ENCODE measurements at places on chromosomes 13 and 19.

GRCh38 chr19:810077-810855, 11.5 kb downstream of the PLPPR3 start:
- no peak for DNase-seq

- peak; percentile 97 for DNase-seq
Measured at GRCh38 chr13:80040196-80040980, 300.5 kb downstream of the SPRY2 start.

DNA sequence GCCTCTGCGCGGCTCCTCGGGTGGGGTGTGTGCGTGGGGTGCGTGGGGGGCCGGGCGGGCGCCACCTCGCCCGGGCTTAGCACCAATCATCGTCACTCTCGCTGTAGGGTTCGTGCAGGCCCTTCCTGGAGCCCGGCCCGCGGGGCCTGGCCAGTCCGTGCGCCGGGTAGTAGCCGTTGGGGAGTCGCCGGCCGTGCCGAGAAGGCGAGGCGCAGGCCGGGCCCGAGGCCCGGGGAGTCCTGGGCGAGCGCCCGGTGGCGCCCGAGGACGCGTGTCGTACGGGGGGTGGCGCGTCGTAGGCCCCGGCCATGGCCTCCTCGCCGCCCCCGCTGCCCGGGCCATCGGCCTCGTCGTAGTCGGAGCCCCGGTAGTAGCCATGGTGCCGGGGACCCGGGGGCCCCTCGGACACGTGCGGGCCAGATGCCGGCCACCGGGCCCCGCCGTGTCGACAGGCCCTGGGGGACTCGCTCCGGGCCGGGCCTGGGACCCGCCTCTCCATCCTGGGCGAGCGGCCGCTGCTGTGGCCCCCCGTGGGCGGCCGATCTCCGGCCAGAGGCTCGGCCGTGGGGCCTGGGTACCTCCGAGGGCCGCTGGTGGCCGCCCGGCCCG, 57.1 kb downstream of the IER2 start:
- no peak for DNase-seq

- DNase-seq: no peak
Measured at GRCh38 chr13:95677564-95678266, 776 bp downstream of the DNAJC3 start.

- DNase-seq: no peak
Measured at GRCh38 chr19:14654786-14655560, 19.7 kb downstream of the ADGRE3 start.

GRCh38 chr13:37270226-37271001, 164.9 kb upstream of the CSNK1A1L start:
- peak; percentile 5 for DNase-seq

- DNase-seq: no peak
Measured at GRCh38 chr19:53057904-53058580, 13.5 kb downstream of the ERVV-2 start.
